ENCODE measurements at places on chromosomes 4 and X. TPM values are rescaled to one million over a fixed set of nuclear protein-coding genes. Genes with fewer than 3 reads are reported as not detected.

Gene SUPT20HL1
- total RNA-seq = not detected

- no peak for DNase-seq
Observed at GRCh38 chrX:40938423-40938822, 146.8 kb upstream of the USP9X start.

DNA sequence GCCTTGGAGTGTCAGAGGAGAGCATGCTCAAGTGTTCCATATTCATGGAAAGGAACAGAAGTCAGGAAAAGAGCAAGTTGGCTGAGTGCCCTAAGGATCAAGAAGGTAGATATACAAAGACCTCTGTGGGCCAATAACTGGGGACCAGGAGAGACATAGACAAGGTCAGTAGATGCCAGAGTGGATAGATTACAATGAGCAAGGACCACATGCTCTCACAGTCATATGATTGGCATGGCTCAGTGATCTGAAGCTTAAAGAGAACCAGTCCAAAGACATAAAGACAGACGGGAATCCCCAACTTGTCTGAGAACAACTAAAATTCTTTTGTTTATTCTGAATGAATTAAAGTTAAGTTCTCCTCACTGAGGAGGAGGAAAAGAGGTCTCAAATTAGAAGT is 289.7 kb downstream of the HS3ST1 start:
- no peak for DNase-seq

DNA sequence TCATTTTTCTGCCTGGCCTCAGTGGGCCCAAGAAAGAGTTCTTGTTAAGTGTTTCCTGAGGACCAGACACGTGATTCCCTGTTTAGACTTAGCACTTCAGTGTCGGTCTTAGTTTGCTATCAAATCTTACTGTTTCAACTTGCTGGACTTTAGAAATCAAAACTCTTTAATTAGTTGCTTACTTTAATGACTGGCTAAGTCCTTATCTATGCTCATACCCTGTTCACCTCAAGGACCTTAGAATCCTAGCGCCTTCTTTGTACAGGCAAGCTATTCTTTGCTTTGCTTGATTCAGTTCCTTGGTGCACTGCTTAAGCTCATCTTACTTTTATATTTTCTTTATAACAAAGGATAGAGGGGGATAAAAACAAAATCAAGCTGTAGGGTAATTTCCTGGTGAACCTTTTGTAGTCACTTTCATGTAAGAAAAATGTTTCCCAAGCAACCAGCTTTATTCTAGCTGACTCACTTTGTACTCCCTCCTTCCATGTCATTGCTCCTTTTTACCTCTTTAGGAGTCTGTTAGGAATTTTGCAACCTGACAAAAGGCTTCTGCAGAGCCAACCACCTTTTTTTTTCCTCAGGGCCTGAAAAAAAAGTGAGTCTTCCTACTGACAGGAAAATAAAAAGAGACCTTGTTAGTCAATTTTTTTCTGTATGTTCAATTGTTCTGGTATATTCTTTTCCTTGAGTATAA is 14.7 kb downstream of the WDR44 start:
- DNase-seq = no peak

GRCh38 chrX:45198301-45198700 is 2.4 kb downstream of the DIPK2B start:
- DNase-seq = no peak

DNA sequence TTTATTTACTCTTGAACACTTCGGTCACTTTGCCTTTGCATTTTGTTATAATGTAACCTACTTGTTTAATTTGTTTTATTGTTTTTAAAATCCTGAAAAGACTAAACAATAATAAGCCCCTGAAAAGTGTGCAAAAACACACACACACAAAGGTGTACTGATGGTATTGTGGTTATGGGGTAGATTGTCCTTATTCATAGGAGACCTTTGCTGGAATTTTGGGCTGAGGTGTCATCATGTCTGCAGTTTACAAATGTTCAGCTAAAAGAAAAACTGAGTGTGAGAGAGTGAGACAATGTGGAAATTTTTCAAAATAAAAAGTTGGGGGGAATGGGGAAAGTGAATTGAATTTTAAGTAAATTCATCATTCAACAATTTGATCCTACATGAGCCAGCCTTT is 174.9 kb downstream of the QDPR start:
- no peak for DNase-seq

GRCh38 chr4:84547211-84547610 is 35.7 kb upstream of the CDS1 start:
- DNase-seq = no peak

DNA sequence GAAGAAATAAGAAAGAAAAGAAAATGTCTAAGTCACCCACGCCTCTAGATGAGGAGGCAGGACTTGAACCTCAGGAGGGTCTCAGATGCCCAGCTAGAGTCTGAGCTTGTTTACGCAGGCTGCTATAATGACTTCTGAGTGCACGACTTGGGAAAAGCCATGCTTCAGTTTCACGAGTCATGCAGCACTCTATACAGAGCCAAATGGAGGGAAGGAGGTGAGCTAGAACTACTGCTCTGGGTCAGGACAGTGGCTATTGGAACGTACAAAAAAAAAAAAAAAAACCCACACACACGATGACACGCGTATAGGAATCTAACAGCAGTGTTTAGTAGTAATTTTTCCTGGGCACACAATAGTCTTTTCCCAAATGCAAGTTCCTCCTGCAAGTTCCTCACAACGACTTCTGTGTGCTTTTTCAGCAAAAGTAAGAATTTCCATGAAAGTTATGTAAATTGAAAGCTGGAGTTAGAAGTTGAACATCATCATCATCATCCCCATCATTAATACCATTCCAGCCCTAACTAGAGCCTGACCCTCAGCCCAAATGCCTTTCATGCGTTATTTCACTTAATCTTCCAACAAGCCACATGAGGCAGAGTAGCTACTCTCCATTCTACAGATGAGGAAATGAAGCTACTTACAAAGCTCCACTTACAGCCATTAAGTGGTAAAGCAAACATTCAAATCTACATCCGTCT is 36.6 kb downstream of the IRF2 start:
- no peak for DNase-seq

GRCh38 chrX:16403808-16404207 is 236.5 kb downstream of the MAGEB17 start:
- DNase-seq = no peak

DNA sequence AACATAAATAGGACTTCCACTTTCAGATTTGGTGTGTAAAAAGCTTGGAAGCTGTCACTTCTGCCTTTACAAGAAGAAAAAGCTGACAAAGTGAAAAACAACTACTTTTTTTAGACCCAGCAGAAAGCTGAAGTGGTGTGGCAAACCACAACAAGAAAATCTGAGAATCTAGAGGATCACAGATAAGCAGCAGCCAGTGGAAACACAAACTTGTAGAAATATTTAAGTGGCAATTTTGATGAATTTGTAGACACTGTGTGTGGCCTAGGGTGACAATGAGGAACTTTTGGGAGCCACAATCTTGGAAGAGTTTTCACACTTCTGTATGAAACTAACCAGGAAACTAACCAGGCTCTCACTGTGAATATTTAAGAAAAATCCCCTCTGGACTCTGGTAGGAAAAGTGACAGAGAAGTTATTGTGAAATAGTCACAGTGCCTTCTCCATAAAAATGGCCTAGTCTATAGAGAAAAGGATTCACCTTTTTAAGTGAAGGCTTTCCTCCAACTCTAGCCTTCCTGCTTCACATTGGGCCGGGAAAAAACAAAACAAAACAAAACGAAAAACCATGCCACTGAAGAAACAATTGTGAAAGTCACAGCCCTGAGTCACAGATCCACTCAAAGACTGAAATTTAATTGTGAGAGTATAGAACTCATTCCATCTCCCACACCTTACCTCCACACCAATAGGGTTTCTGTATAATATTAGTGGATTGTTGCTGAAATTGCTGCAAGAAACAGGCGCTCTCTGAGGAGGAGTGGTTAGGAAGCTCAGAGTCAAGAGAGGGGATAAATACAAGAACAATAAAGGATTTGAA is 26.7 kb upstream of the GUCY1A1 start:
- no peak for DNase-seq

DNA sequence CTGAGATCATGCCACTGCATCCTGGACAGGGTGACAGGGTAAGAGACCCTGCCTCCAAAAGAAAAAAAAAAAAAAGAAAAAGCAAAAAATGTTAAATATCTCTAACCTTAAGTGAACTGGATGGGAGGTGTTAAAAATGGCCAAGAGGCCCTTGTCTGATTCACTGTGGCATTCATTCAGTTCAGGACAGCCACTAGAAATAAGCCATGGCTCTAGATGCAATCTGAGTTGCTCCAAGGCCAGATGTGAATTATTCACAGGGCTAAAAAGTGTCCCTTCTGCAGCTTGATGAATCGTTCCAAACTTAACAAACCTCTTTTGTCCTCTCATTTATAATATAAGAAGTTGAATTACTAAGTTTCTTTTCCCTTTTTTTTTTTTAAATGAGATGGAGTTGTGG is 63.7 kb upstream of the FBXW7 start:
- DNase-seq = no peak

Measured in left lobe of liver (tissue), 2 donors.